ENCODE measurements at places on chromosomes 3 and 15.

DNA sequence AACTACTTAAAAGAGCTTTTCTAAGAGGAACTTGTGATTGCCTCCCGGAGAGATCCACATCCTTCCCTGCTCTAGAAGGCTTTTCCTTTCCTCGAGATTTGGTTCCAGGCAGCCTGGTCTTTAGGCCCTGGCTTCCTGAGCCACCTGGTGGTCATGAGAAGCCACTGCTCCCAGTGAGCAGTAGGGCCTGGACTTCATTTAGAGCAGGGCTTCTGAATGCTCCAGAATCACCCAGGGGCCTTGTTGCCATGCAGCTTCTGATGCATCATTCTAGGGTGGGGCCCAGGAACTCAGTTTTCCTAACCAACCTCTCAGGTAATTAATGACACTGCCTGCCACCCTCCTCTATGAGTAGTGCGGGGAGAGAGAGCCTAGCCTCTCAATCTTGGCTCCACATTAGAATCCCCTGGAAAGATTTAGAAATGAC, 29.6 kb downstream of the PSMD6 start:
- DNase-seq, result peak; percentile 79

- DNase-seq, result no peak
These were observed 75.8 kb upstream of the KCNAB1 start for GRCh38 chr3:156044634-156044975.

DNA sequence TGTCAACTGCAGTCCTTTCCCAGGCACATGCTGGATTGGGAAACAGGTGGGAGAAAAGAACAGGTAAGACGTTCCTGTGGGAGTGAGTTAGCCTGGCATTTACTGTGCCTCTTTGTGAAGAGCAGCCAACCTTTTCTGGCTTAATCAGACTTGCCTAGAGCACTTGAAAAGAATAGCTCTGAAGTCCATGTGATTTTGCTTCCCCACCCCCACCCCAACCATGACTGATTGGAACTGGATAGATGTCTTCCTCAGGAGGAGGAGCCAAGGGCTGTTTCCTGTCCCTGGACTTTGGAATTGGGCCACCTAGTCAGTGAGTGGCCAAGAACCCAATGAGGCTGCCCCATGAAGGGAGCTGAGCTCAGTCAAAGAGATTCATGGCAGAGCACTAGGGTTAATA, 4.7 kb upstream of the TMEM41A start:
- DNase-seq, result no peak

DNA sequence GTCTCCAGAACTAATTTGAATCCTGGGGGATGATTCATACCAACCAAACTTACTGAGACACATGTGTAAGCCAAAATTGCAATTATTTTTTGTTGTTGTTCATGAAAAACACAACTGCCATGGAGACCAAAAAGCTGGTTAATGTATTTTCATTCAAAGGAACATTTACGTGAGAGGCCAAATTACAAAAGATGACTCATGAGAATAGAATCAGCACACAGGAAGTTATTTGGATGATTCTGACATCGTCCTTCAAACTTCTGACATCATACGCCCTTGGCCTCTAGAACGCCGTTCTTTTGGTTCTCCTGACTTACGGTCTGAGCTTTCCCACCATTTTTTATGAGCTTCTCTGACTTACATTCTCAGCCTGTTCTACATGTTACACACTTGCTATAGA, 3.0 kb upstream of the ZNF280D start:
- DNase-seq, result no peak

DNA sequence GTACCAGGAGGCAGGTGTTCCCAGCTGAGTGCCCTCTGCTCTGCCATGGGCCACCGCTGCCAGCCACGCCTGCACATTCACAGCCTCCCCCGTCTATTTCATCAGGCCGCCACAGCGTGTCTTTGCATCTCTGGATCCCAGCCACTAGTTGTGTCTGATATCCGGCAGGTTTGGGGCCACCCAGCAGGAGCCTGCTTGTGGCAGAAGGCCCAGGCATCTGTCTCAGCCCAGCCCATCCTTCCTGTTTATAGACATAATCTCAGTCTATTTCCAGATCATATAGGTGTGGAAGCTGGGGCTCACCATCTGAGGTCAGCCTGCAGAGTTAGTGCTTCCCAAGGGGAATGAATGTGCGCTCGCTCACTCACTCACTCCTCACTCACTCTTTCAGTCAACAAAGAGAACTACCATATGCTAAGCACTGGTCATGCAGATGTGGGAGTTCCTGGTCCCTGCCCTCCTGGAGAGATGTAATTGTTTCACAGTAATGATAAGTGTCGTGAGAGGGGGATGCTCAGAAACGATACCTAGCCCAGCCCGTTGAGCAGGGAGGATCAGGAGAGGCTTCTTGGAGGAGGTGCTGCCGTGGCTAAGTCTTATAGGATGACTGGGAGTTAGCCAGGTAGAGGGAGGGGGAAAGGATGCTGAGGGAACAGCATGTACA, 60.6 kb downstream of the FGD5 start:
- DNase-seq, result no peak

DNA sequence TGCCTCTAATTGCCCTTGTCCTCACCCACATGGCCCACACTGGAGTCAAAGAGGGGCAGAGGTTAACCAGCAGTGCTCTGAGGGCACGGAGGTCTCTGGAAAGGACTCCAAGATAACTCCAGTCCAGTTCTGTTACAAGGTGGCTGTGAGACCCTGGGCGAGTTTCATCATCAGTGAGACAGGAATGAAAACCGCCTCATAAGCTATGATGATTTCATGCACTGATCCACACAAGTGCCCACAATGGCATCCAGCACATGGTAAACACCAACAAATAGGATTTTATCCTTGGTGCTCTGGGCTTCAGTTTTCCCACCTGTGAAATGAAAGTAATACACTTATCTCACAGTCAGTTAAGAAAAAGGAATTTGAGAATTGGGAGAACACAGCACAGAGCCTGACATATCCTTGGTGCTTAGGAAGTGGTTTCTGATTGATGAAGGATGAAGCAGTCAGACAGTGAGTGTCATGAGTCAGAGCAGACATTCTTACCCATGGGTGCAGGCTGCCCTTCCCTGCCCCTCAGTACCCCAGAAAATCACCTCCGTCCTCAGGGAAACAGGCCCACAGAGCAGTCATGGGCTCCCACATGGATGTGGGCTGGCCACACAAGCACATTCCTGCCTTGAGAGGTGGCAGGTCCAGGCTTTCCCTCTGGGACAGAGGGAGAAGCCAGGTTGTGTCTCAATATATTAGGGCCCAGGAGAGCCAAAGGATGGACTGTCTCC, 48.4 kb downstream of the DAPK2 start:
- no peak for DNase-seq

DNA sequence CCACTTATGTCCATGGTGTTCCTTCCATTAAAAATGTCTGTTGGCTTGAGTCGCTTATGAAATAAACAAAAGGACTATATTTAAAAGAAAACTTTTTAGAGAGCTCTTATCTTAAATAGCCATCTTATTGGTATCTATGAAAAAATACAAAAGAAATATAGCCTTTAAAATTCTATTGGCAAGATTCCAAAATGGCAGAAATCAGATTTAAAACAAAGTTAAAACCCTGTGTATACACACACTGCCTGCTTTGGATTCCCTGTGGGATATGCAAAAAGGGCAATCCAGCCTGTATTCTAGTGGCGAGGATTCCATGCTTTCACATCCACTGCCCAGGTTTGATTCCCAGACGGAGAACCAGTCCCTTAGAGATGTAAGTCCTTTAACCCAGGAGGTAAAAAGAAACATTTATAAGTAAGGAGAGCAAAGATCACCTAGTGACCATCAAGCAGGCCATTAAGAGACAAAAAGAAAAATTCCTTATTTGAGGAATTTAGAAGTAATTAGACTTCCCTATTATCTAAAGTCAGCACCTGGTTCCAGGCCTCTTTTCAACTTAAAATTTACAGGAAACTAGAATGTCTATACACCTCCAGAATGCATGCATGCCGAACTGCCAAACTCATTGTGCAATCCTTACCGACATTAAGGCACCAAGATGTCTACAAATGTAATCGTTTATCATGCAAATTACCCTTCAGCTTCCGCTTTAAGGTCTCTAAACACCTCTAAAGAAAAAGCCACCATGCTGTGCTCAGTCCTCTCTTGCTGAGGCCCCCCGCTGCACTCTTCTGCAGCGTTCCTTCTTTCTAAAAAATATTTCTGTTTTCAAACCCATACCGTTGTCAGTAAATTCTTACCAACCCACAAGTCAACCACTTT, 69.6 kb upstream of the STRIT1 start:
- DNase-seq, result no peak

DNA sequence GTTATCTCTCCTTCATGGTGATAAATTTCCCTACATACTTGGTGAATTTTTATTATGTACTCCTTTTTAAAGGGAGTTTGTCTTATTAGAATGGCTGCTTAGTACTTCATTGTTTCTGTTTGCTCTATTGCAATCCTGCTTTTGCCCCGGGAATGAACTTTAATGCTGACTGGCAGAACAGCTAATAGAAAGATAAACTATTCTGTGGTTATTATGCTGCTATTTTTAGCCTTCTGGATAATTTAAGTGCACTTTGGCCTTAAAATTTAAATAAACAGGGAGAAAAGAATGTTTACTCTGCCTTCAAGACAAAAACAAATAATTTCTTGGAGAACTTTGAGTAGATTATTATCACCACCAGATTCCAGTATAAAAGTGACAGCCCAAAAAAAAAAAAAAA, 413.8 kb upstream of the CCDC54 start:
- DNase-seq, result no peak

- no peak for DNase-seq
These were observed 31.2 kb downstream of the PRR23E start for GRCh38 chr3:127224118-127224517.

DNA sequence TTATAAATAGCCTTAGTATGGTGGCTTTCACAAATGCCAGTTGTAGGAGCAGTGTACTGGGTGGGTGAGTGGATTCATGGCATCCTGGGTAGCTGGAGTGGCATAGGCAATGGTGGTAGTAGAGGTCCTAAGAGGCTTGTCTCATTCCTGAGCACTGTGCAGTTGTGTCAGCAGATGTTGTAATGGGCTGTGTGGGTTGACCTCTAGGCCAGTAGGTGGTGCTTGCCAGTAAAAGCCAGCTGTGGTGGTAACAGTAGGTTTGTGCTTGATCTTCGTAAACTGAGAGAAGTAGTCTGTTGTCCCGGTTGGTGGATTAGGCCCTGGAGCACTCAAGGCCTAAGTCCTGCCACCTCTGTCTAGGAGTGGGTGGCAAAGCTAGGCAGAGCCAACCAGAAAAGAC, 149.7 kb upstream of the SUCLG2 start:
- DNase-seq, result no peak

- DNase-seq, result no peak
These were observed 70.1 kb upstream of the MBNL1 start for GRCh38 chr3:152198665-152199064.

GRCh38 chr3:101271728-101272127, 48.6 kb downstream of the IMPG2 start:
- DNase-seq, result no peak

DNA sequence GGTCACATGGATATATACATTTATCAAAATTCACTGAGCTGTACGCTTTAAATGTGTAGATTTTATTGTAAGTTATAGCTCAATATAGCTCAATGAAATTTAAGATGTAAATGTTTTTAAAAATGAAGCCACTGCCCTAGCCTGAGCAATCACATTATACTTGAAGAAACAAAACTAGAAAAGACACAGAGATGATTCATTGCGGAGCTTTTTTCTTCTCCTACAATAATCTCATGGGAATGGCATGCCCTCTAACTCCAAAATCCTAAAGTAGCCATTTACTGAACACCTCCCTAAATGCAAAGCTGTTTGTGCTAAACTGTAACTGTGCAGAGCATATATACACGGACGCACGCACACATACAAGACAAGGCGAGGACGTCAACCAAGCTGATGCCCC, 84.2 kb downstream of the MYO9A start:
- DNase-seq, result no peak

DNA sequence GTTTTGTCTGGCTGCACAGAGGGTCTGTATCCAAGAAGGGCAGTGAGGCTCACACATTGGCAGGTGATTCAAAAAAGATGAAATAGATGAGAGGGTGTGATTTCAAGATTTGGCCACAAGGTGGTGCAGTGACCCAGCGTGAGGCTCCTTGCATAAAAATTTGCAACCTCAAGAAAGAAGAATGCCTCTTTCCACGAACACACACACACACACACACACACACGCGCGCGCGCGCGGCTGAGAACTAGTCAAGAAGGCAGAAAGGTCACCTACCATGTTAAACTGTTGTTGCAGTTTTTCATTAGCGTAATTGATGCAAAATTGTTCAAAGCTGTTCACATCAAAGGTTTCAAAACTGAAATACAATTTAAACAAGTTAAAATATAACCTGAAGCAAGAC, 39.2 kb downstream of the MYO5C start:
- peak; percentile 75 for DNase-seq

DNA sequence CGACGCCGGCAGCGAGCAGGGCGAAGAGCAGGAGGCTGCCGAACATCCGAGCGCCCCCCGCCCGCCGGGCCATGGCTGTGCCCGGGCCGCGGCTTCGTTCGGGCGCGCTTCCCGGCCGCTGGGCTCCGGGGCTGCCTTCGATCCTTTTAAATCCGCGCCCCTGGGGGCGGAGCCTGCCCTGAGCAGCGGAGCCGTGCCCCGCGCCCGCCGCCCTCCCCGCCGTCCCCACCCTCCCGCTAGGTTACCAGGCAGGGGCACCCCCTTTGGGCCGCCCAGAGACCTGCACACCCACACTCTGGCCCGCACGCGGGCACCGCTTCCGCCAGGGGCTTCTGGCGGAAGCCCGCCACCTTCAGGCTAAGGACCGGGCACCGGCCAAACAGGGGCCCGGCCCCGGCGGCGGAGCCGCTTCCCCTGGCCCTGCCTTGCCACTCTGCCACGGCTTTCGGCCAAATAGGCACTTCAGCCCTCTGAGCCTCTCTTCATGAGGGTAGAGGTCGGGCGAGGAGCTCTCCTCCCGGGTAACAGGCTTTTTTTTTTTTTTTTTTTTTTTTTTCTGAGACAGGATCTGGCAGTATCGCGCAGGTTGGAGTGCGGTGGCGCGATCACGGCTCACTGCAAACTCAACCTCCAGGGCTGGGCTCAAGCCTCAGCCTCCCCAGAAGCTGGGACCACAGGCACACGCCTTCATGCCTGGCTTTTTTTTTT, at the start of gene NMB:
TSS of gene NMB (minus strand) at position 120 of the 708 bp plus-strand sequence. CDS start at position 73, 47 bp downstream.
- peak; percentile 90 for DNase-seq

DNA sequence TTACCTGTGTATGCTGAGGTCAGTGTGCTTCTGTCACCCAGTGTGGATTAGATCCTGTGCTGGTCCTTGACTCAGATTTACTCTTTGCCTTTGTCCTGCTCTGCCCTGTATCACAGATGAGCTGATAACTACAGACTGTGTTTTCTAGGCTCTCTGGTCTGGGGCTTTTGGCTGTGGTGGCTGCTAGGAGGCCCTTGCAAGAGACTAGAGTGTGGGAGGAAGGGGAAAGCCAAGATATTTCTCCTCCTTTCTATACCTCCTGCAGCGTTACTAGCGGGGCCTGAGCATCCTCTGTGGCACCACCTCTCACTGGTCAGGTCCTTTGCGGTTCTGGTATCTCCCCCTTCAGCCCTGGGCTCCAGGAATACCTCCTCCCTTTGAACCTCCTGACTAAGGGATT, 282.3 kb upstream of the TBC1D5 start:
- no peak for DNase-seq

GRCh38 chr15:93144463-93145236, 55.6 kb upstream of the RGMA start:
- no peak for DNase-seq
